PC-9 (cell line): ENCODE measurements at places on chromosomes 7 and 10.
A peak's percentile ranks its signal among the peaks of the same experiment; 100 is the strongest.

GRCh38 chr10:52883996-52884871, 111.7 kb upstream of the MBL2 start:
- DNase-seq, result peak; percentile 91

GRCh38 chr10:119407254-119407777, 135.2 kb downstream of the RGS10 start:
- no peak for DNase-seq

DNA sequence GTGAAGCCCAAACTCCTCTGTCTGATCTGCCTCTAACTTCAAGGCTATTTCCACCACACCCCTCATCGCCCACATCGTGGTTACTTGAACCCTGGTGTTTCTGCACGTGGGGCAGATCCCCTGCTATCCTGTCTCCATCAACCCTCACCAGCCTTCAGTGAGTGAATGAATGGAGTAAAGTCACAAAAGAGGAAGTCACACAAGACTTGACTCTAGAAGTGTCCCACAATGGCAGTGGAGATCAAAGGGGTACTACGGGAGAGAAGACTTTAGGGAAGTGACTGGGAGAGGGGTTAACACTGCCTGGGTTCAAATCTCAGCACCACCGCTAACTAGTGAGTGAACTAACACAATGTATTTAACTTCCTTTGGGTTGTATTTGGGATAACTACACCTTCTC, 85.9 kb downstream of the COBL start:
- no peak for DNase-seq

DNA sequence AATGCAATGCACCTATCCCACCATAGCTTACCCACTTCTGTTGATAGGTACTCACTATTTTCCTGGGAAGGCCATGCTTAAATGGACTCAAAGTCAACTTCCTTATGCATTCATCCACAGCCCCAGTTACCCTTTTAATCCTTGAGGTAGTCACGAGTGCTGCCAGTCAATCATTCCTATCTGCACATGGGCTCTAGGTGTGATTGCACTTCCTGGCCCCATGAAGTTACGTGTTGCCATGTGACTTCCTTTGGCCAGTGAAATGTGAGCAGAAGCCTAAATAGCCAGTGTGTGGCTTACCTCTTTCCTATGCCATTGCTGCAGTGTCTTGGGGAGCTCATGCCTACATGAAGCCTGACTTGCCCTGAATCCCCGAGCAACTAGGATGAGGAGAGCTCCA, 23.5 kb upstream of the EIF5AL1 start:
- no peak for DNase-seq

GRCh38 chr10:132904181-132904813, 38.1 kb downstream of the CFAP46 start:
- DNase-seq, result peak; percentile 59
